ENCODE measurements at places on chromosomes 7 and 10. TPM values are rescaled to one million over a fixed set of nuclear protein-coding genes. Genes with fewer than 3 reads are reported as not detected.

SLC13A1 gene
- not detected for total RNA-seq

NYAP1 gene
- 1.1 TPM for total RNA-seq

MINDY4 gene
- 9.4 TPM for total RNA-seq

JCAD gene
- 99.7 TPM for total RNA-seq

IGF2BP3 gene
- 1.9 TPM for total RNA-seq

SLC39A12 gene
- 0.16 TPM for total RNA-seq

PAX4 gene
- total RNA-seq: not detected

C7orf33 gene
- total RNA-seq: not detected

PRR15 gene
- total RNA-seq: 0.27 TPM

LRIT1 gene
- not detected for total RNA-seq

PSD gene
- 449 TPM for total RNA-seq

PNLIPRP3 gene
- not detected for total RNA-seq

CTAGE15 gene
- total RNA-seq: 0.55 TPM

HOXA3 gene
- 4.9 TPM for total RNA-seq

SLC26A4 gene
- 1.4 TPM for total RNA-seq

MEOX2 gene
- total RNA-seq: 7.8 TPM

FAM25G gene
- not detected for total RNA-seq

ITGB8 gene
- 22.4 TPM for total RNA-seq

CDHR1 gene
- 0.27 TPM for total RNA-seq

KMT2C gene
- 75.6 TPM for total RNA-seq

LIPK gene
- total RNA-seq: not detected

NKX2-3 gene
- total RNA-seq: 32.4 TPM

UPP1 gene
- 10.2 TPM for total RNA-seq

FGL2 gene
- total RNA-seq: 64.8 TPM

SHTN1 gene
- total RNA-seq: 4.1 TPM
